ENCODE measurements at places on chromosomes 5 and 9.

DNA sequence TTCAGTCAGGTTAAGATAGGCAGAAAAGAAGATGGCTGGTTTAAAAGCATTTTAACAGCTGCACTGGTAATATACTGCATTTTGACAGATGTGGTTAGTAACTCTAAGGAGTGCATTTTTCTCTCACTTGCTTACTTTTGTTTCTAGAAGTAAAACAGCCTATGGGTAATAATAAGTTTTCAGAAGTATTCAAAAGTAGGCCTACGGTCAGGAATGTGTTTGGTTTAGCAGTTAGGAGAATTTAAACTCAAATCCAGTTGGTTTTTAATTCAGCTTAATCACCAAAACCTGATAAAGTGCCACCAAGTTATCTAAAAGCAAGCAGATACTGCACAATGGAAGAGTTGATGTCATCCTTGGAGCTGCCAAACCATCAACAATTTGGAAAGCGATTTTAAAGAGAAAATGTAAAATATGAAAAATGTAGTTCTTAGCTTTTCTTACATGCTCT lies 160.3 kb downstream of the ARSB start:
- no peak for DNase-seq

DNA sequence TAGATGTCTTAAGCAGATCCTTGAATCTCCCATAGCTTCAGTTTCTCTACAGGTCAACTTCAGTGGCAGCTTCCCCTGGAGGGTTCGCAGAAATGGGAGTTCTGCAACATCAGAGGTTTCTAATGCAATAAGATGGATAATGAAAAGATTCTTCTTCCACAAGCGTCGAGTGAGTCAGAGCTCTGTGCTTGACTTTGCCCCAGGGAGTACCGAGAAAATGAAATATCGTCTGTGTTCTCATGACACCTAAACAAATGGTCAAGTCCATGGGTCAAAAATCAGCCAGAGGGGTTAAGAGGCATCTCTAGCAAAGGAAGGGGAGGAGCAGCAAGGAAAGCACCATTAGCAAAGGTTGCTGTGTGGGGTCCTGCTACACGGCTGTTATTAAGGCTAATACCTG lies 3.2 kb upstream of the ADRA1B start:
- DNase-seq: peak; percentile 61

GRCh38 chr5:76365561-76365960 lies 37.5 kb upstream of the IQGAP2 start:
- DNase-seq: peak; percentile 58

DNA sequence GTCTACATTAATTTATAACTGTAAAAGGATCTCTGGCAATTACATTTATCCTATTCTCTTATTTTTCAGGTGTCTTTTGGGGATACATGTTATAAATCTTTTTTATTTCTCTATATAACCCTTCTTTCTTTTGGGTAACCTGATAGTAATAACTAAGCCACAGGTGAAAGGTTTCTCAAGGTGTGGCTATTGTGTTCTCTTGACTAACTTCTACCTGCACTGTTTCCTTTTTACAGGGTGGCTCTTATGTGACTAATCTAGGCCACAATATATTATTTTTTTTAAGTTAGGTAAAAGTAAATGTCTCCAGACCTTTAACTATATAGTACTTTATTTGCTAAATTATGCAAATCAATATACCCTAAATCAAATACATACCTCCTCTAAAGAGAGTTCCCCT lies 193.2 kb downstream of the EFNA5 start:
- no peak for DNase-seq

DNA sequence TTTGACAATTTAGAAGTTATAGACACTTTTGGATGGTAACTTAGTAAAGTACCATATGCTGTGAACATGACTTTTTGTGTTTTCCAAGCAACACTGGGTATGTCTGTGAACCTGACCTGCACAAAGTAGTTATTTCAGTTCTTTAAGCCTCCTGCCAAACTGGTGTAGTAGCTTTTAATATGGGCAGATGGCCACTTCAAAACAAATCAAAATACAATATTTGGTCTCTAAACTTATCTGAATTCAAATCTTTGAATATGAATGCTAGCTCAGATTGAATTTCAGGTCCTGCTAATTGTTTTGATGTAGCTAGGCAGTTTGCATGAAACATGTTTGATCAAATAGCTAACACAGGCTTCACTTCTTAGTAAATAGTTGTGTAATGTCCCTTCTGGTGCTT lies 1176.7 kb upstream of the CDH9 start:
- DNase-seq: no peak

- no peak for DNase-seq
Measured at GRCh38 chr5:115758356-115758755, 58.1 kb downstream of the CDO1 start.

DNA sequence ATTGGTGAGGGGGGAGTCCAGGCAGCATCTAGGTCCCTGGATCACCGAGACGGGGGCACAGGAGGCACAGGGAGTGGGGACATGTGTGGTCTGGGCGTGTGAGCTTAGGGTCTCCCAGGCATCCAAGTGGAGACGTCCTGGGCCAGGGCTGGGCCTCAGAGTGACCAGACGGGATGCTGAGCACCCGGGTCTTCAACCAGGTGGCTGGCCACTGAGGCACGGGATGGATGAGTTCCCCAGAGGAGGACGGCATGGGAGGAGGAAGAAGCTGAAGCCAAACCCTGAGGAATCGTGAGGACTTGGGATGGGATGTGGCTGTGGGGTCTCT lies 88.0 kb downstream of the LMX1B start:
- no peak for DNase-seq

GRCh38 chr5:131381777-131382176 lies 117.9 kb downstream of the CDC42SE2 start:
- no peak for DNase-seq

DNA sequence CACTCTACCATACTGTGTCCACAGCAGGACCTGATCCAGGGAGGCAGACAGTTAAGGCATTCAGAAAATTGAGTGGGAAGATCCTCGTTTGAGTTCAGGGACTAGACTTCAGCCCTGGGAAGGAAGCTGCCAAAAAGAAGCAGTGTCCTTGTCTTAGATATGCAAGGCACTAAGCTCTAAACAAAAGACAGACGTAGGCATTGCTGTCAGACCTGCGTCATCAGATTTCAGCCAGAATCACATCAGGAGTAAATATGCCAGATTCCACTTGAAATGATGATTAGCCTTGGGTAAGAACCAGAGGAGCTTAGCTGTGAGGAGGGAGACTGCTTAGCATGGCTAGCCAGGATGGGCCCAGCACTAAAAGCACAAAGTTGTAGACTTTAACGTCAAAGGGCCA lies 56.7 kb downstream of the MAMDC2 start:
- DNase-seq: no peak

GRCh38 chr9:130139251-130139650 lies 33.0 kb upstream of the NCS1 start:
- no peak for DNase-seq

DNA sequence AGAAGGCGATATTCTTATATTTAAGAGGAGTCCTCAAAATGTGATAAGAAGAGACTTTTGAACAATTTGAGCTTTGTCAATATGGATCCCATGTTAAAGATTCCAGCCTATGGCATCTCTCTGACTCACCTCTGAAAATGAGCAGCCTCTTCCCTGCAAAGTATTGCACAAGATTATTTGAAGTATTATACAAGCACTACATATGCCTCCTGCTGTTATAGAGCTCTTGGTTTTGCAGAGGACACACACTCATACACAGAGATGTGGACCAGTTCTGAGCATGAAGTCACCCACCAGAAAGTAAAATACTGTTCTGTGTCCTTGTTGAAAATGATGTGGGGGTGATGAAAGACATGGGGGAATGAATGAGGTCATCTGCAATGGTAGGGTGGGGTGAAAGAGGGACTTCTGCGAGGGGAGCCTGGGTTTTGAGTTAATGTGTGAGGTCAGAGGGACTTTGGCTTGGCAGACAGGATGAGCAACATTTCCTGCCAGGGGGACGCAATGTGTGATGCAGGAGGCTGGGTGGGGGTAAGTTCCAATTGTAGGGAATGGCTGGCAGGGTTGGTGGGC lies 25.8 kb downstream of the FBXL7 start:
- no peak for DNase-seq

- DNase-seq: no peak
Measured at GRCh38 chr9:97543561-97543960, 42.1 kb downstream of the TMOD1 start.

GRCh38 chr9:124122813-124123462 lies 111.4 kb downstream of the LHX2 start:
- no peak for DNase-seq

DNA sequence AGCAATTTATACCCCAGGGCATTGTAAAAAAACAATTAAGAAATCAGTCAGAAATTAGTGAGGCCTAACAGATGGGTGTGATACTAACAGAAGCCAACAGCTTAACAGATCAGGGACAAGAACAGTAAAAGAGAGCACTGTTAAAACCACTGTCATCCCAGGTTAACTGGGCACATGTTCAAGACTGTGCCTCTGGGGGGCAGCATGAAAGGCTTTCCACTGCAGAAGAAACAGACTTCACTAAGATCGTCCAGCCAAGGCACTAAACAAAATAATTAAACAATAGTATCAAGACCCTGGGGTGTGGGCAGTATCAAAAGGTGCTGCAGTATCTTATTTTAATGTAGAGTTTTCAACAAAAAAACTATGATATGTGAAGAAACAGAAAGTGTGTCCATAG lies 43.5 kb downstream of the FBN2 start:
- DNase-seq: no peak

GRCh38 chr5:68534956-68535520 lies 319.5 kb downstream of the PIK3R1 start:
- DNase-seq: no peak

DNA sequence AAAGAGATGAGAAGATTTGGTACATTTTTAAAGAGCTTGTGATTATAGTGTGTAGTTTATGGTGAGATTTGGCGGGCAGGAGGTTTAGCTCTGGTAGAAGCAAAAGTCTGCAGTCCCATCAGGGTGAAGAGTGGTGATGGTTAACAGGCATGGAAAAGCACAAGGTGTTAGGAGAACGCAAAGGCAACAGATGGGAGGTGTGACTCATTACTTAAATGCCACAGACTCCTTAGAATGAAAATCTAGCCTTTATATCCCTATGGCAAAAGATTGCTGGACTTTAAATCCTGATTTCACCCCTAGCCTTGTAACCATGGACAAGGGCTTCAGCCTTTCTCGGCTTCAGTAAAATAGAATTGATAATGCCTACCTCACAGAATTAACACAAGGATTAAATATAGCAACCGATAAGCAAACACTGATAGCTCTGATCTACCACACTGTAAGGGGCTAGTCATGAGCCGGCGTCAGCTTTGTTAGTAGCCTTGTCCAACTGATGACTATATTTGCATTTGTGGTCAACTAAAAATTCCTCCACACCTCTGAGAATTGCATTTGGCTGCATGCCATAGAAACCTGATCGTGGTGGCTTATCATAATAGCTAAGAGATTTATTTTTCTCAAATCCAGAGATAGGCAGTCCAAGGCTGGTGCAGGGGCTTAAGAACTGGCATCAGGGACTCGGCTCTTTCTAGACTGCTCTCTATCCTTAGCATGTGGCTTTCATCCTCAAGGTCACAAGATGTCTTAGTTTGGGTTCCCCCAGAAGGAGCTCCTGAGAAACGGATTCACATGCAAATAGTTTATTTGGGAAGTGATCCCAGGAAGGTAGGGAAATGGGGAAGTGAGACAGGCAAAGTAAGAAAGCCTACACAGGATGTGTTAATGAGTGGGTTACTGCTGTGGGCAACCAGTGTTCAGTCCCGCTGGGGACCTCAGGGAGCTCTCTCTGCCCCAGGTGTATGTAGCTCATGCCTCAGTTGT lies 19.6 kb downstream of the MFAP3 start:
- DNase-seq: peak; percentile 21

- no peak for DNase-seq
Measured at GRCh38 chr5:77906806-77907205, 130.7 kb upstream of the TBCA start.

DNA sequence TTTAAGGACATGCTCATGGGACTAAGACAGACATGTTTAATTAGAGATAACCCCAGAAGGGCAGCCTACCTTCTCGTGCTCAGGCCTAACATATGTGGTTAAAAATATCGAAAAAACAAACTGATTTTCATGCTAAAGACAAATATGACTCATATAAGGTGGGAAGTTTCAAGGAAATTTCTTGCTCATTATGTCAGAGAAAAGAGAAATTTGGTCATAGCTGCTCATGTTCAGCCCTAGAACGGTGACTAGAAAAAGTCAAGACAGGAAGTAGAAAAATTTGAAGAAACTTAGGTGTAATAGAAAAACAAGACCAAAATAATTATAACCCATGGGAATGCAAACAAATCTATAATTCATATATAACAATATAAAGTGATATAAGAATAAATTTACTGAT lies 120.6 kb downstream of the PRDM9 start:
- no peak for DNase-seq

GRCh38 chr5:108545301-108545700 lies 163.4 kb upstream of the FBXL17 start:
- DNase-seq: no peak

- DNase-seq: no peak
Measured at GRCh38 chr9:14170973-14171596, 142.9 kb downstream of the NFIB start.

GRCh38 chr5:118687100-118687499 lies 301.2 kb downstream of the DTWD2 start:
- no peak for DNase-seq

DNA sequence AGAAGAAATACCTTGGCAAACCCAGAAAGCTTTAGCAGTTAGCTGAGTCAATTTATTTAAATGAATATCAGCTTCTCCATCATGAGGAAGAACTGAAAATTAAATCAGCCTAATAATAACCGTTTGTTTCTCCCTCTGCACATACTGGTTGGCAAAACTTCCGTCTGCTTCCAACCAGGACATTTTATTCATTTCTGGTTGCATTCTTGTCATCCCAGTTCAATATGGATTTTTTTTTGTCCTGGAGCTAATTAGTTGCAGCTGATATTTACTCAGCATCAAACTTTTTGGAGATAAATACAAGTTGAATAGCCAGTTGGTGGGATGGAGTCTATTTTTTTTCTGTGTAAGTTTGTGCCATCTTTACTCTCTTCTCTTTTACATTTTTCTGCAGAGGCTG lies 126.5 kb upstream of the GDNF start:
- no peak for DNase-seq

- no peak for DNase-seq
Measured at GRCh38 chr9:17487467-17487866, 91.4 kb upstream of the SH3GL2 start.

GRCh38 chr9:27367921-27368315 lies 71.0 kb upstream of the EQTN start:
- DNase-seq: peak; percentile 39

- peak; percentile 90 for DNase-seq
Measured at GRCh38 chr9:72365525-72366256, 683 bp upstream of the ZFAND5 start.

DNA sequence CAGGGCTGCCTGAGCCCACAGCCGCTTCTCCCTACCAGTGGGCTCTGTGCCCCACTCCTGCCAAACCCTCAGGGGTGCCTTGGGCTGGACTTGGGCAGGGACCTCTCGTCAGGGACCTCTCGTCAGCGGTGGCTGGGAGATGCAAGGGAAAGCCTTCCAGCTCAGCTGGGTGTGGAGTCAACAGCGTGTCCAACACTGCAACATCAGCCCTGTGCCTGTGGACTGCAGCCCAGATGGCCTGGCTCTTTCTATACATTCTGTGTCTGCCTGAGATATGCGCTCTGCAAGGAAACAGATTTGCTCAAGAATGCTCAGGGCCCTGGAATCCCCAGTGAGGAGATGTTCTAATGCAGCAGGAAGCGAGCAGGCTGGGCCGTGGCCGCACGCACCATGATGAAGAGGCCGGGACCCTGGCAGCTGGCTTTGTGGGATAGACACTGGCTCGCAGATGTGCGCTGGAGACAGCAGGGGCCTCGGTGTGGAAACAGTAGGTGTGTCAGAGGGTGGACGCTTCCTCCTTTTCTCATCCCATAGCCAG lies 85.0 kb upstream of the COL5A1 start:
- no peak for DNase-seq

- DNase-seq: no peak
Measured at GRCh38 chr9:134365115-134365596, 38.9 kb downstream of the RXRA start.

All from inflammatory macrophage (primary cell).